ACHN (cell line): ENCODE measurements at places on chromosomes 11 and 22.

DNA sequence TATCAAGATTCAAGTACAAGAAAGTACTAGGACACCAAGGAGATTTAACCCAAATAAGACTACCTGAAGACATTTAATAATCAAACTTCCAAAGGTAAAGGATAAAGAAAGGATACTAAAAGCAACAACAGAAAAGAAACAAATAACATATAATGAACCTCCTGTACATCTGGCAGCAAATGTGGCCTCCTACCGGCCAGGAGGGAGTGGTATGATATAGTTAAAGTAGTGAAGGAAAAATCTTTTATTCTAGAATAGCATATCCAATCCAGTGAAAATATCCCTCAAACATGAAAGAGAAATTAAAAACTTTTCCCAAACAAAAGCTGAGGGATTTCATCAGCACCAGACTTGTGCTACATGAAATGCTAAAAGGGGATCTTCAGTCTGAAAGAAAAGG, 104.7 kb upstream of the GUCY1A2 start:
- no peak for DNase-seq

DNA sequence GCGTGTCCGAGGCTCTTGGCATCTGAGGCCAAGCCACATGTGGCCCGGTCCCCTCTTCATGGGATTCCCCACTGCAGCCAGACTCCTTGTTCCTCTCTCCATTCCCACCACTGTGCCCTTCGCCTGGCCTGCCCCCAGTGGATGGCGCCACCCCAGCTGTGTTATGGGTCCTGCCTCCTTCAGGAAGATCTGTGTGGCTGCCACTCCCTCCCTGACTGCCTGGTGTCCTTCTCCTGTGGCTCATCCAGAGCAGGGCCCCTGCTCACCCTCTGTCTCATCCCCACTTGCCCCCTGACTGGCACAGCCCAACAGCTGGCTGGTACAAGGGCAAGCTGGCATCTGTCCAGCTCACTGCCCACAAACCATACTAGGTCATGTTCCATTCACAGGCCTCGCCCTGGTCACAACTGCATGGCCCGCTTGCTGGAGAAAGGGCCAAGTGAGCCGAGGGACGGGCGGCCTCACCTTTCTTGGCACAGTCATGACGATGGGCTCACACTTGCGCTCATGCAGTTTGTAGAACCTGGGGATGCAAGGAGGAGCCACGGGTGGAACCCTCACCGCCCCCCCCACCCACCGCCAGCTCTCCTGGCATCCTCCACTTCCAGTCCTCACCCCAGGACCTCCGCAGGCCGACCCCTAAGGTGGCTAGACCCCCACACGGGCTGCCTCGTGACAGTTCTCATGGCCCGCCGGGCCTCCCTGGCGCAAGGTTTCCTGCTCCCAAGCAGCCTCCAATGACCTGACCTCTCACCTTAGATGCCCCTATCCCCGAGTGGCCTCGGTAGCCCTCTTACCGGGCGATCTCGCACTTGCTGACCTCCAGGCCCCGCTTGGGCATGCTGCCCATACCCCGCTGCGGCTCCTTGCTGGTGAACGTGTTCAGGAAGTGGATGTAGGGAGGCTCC, 2.1 kb upstream of the PTPRCAP start:
- peak; percentile 42 for DNase-seq

- no peak for DNase-seq
Observed at GRCh38 chr11:2273771-2274170, 3.4 kb upstream of the ASCL2 start.

GRCh38 chr11:12005476-12005875, 3.0 kb downstream of the DKK3 start:
- DNase-seq = no peak

DNA sequence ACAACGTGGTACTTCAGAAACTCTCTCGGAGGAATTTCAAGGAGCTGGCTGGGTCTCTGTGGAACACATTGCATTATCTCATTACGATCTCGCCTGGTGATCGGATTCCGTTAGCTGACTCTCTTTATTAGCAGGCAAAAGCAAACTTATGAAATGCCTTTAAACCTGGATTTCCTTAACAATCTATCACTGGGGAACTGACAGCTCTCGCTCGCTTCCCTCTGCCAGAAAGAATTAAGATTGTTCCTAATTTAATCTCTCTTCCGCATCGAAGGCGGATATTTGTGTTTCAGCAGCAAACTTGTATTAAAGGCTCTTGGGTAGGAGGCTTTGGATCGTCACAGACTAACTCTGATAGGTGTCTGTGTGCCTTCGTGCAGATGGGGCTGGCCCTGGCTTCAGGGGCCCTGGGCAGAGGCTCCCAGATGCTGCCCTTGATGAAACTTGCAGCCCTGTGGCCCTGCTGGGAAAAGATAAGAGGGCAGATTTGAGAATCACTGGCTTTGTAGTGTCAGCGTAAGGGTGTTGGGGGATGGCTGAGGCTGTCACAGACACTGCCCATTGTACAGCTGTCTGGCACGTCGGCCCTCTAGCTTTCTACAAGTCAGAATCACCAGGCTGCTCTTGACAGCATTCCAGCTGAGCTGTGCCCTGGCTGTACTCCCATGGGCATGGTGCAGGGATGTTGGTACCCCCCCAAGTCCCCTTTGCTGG, 162.2 kb upstream of the NECTIN1 start:
- no peak for DNase-seq

DNA sequence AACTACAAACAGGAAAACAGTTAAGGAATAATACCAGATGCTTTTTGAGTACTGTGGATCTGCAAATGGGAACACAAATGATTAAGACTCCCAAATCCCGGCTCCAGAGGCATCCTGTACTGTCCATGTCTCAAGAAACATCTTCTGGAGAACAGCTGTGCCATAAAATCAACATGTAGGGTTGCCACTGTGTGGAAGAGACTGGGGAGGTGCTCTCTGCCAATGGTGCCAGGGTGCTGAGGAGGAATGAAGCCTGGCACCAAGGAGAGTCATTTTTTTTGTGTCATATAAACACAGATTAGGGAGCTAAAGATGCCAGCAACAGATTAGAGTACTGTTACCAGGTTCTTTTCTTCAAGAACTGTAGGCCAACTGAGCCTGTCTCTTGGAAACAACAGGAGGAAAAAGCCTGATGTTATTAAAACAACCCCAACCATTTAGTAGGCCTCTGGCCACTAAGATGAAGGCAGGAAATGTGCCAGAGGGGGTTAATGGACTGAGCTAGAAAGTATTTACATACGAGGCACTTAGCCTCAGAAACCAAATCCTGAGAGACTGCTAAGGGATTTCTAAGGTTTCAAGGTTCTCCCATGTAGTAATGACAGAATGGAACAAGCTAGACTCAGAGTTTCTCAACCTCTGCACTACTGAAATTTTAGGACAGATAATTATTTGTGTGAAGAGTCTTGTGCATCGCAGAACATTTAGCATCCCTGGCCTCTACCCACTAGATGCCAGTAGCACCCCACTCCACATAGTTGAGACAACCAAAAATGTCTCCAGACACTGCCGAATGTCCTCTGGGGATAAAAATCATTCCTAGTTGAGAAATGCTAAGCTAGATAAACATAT, 54.6 kb upstream of the CHRM4 start:
- DNase-seq = no peak

GRCh38 chr11:59204746-59205145, 8.0 kb downstream of the MPEG1 start:
- DNase-seq = no peak
